ENCODE measurements at places on chromosomes 13 and 19.

DNA sequence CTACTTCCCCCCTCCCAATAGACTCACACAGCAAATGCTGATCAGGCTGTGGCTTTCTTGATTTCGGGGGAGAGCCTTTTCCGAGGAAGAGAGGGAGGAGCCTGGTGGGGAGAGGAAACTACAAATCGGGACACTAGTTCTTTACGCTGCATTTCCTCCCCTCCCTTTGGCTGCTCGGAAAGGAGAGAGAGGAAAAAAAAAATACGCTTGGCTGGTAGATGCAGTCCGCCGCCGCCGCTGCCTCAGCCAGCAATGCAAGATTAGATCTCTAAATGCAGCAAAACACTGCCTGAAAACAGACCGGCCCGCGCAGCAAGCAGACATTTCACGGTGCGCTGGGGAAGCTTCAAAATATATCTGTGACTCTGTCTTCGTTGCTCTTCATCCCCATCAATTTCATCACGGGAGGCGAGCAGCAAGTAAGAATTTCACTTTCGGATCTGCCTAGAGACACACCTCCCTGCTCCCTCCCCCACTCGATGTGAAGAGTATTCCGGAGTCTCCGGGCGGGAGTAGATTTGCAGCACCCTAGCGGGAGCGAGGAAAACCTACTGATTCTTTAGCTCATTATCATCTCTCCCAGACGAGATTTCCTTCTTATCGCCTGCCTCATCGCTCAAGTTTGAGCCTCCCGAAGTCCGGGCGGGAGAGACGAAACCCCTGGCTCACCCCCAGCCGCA, at the start of gene PCDH17:
TSS of gene PCDH17 (plus strand) at position 149 of the 680 bp plus-strand sequence. CDS start 803 bp downstream, outside the sequence.
- DNase-seq: peak; percentile 66

- DNase-seq: no peak
These were observed 4.0 kb downstream of the EBI3 start for GRCh38 chr19:4233282-4233853.

GRCh38 chr13:38707460-38707859, 20.6 kb downstream of the FREM2 start:
- DNase-seq: peak; percentile 41

DNA sequence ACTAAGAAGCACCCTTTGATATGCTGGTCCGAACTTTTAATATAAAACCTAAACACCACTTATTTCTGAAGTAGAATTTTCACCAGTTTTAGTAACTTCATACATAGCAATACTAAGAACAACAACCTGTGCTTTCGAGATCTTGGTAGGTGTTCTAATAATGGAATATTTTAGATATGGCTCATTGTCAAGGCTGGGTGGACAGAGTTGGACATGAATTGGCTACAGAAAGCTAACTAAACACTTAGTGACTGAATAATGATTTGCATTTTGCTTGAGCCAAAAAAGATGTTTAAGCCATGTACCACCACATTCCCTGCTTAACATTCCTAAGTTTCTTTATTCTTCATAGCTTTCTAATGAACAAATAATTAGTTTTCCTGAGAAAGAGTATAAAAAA, 344.3 kb upstream of the SGCG start:
- DNase-seq: no peak

DNA sequence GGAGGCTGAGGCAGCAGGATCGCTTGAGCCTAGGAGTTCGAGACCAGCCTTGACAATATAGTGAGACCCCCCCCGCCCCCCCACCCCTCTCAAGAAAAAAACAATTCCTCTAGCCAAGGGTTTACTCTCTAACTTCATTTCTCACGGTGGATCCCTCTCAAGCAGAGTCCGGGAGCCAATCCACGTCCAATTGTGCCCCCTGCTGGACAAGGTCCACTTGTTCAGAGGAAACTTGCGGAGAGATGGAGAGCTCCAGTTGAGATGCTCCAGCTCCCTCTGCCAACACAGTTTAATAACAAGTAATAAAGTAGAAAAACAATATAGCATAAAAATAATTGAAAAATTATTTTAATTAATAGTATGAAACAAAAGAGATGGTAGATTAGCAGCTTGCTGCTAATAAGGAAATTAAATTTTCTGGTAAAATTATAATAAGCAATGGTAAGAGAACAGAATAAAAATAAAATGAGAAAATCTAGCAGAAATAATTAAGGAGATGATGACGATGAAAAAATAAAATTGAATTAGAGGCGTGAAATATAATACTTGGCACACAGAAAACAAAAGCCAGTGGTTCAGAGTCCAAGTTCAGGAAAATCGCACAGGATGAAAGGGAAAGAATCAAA, 14.5 kb upstream of the SIGLEC14 start:
- peak; percentile 64 for DNase-seq

DNA sequence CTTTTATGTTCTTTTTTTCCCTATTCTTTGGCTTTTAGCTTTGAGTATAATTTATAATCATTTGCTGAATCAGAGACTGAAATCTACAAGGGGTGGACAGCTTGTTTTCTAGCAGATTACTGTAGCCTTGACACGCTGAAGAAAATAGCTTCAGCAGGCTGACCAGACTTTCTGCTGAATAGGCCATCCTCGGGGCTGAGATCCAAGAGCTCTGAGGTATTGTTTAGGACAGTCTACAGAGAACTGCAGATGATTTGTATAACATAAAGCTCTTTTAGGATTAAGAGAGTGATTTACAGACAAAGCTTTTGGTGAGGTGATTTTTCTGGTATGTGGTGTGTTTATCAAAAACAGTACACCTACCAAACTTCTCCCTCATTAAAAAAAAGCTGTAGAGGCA, 16.8 kb downstream of the POLR1D start:
- DNase-seq: no peak

DNA sequence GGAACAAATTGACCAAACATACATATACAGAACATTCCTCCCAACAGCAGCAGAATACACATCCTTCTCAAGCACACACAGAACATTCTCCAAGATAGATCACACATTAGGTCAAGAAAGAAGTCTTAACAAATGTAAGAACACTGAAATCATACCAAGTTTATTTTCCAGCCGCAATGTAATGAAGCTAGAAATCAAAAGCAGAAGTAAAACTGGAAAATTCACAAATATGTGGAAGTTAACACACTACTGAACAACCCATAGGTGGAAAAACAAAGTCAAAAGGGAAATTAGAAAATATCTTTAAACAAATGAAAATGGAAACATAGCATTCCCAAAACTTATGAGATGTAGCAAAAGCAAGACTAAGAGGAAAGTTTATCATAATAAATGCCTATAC, 692.6 kb downstream of the DIAPH3 start:
- DNase-seq: no peak

GRCh38 chr13:30872276-30872594, 33.8 kb upstream of the MEDAG start:
- DNase-seq: no peak

DNA sequence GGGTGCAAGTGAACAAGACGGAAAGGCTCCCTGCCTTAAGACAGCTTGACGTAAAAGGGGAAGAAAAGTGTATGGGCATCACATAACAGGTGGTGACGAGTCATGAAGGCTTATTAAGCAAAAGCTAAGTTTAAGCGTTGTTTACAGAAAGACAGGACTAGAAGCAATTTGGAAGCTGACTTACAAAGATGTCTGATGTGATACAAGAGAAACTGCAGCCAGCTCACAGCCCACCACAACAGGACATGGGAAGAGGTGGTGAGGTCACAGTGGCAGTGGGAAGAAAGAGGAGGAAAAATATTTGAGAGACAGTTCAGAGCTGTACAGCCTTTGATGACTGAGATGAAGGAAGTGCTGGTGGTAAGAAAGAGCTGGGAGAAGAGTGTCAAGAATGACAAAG, 181.6 kb downstream of the KLF12 start:
- DNase-seq: no peak

Measured in right lung (tissue), 10 donors.